ENCODE measurements at places on chromosomes 4 and X. TPM values are rescaled to one million over a fixed set of nuclear protein-coding genes. Genes with fewer than 3 reads are reported as not detected.

ZXDA gene
- 8.9 TPM for polyA plus RNA-seq

MAGEB16 gene
- not detected for polyA plus RNA-seq

RHOXF2 gene
- 0.15 TPM for polyA plus RNA-seq

CCDC120 gene
- polyA plus RNA-seq = 1.7 TPM

GLOD5 gene
- polyA plus RNA-seq = not detected

Data from naive B cell (primary cell).